Right ventricle myocardium inferior (tissue), 1 donor: ENCODE measurements at places on chromosomes 16 and 17. TPM values are rescaled to one million over a fixed set of nuclear protein-coding genes. Genes with fewer than 3 reads are reported as not detected.

NPIPA5 gene
- 4.2 TPM for total RNA-seq

FMNL1 gene
- 13.7 TPM for total RNA-seq

HS3ST2 gene
- 0.11 TPM for total RNA-seq

TMEM88 gene
- 35.4 TPM for total RNA-seq

KCNH4 gene
- 0.24 TPM for total RNA-seq

TRAPPC2L gene
- total RNA-seq = 58.7 TPM

ZDHHC7 gene
- total RNA-seq = 41.4 TPM

CES3 gene
- 0.78 TPM for total RNA-seq

CALB2 gene
- 1.7 TPM for total RNA-seq

MAP1LC3B gene
- 125 TPM for total RNA-seq

PRCD gene
- total RNA-seq = 3.4 TPM

RANBP10 gene
- 11.1 TPM for total RNA-seq

GLIS2 gene
- total RNA-seq = 16.0 TPM

CCL4L2 gene
- total RNA-seq = not detected

DNA sequence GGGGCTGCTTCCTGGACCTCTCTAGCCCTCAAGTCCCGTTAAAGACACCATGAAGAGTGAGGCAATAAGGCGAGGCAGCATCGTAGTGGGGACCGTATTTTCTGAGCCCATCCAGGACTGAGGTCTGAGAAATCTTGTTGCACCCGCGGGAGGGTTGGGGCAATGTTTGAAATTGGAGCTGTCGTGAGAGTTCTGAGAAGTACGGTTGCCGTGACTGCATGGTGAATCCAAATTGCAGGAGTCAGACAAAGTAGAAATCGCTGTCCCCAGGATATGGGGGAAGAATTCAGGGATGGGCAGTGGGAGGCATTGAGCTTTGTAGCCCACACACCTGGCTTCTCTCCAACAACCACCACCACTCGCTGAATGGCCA, 42.0 kb upstream of the RPL38 start:
- no peak for DNase-seq

DNA sequence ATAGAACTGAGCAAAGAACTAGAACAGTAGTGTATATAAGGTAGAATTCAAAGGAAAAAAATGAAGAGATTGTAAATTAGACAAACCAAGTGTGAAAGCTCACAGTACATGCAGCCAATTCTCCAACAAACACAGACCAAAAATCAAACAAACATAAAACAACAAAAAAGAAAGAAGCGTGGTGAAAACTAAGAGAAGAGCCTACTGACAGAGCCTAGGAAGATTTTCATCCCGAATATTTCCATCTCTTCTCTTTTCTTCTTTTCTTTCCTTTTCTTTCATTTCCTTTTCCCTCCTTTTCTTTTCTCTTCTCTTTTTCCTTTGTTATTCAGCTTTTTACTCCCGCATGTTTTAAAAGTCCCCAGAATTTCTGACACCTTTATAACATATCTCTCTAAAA, 1103.6 kb downstream of the CDH8 start:
- DNase-seq = no peak

DNA sequence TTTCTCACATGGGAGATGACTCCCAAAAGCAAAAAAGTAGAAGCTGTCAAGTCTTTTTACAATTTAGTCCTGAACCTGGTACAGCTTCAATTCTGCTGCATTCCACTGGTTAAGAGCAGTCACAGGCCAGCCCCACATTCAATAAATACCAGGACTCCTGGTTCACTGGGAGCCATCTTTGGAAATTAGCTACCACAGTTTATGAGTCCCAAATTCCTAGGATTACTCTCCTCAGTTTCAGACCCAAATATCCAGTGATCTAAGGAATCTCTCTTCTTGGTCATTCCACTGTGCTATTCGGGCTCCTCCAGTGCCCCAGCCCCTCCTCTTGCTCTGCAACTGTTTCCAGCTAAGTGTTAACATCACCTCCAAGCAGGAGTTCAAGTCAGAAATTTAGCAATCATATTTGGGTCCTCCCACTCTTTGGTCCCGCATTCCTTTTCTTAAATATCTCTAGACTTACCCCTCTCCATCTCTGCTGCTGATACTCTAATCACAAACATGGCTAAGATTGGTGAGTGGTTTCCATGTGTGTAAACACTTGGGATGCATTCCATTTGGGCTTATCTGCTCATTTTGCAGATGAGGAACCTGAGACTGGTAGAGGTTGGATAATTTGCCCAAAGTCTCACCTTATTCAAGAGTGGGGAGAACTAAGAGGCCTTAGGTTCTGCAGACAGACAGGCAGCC, 9.6 kb upstream of the WIPF2 start:
- no peak for DNase-seq

DNA sequence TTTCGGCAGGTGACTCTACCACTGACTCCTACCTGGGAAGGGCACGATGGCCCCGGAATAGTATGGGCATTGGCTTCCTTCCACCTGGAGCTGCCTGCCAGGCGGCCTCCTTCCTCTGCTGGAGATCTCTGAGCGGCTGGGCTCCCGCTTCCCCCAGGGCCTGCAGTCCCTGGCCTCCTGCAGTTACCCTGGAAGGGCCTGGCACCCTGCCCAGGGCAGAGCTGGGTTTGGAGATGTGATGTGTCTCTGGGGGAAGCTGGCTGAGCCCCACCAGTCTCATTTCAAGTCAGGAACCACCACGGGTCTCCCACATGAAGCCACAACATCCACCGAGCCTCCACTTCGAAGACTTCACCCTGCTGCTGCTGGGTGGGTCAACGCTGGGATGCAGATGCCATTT, 97.9 kb downstream of the IRF8 start:
- no peak for DNase-seq

DNA sequence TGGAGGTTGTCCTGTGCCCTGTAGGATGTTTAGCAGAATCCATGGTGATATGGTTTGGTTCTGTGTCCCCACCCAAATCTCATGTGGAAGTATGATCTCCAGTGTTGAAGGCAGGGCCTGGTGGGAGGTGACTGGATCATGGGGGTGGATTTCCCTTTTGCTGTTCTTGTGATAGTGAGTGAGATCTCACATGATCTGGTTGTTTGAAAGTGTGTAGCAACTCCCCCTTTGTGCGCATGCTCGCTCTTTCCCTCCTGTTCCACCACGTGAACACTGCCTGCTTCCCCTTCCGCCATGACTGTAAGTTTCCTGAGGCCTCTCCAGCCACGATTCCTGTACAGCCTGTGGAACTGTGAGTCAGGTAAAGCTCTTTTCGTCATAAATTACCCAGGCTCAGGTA, 61.9 kb downstream of the ARHGAP17 start:
- no peak for DNase-seq

DNA sequence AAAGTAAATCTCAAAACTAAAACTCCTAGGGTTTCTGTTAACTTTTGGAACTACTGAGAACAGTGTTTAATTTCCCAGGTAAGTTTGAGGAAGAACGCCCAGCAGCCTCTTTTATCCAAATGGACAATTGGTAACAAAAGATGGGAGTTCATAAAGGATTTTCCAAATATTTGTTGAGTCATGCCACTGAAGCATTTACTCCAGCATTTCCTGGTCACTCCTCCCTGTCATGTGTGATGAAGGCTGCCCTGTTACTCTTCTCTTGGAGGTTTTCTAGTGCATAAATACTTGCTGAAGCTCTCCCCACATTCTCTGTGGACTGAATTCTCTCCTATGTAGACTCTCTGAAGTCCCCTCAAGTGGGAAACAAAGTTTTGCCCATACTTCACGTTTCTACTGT, 16.5 kb downstream of the ZNF75A start:
- DNase-seq = no peak

DNA sequence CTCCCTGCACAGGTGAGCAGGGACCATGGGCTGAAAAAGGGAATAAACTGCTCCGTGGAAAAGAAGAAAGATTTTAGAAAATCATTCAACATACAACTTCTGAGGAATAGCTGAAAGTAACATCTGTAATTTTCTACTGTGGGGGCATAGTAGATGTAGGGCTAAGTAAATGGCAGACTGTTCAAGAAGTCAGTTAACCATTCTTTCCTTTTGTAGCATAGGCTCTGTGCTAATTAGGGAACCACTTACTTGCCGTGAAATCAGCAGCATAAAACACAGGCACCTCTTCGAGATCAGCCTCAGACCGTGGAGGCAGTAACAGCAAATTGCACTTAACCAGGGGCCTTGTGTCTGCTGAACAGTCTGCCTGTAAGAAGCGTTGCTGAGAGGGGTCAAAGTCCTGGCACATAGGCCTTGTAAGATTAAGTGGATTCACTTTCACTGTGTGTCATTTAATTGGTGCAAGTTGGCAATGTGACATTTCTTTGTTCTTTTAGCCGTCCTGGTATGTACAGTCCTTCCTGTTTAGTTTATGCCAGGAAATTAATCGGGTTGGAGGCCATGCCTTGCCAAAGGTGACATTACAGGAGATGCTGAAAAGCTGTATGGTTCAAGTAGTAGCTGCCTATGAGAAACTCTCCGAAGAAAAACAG, 10.4 kb downstream of the COG1 start:
- DNase-seq = no peak

DNA sequence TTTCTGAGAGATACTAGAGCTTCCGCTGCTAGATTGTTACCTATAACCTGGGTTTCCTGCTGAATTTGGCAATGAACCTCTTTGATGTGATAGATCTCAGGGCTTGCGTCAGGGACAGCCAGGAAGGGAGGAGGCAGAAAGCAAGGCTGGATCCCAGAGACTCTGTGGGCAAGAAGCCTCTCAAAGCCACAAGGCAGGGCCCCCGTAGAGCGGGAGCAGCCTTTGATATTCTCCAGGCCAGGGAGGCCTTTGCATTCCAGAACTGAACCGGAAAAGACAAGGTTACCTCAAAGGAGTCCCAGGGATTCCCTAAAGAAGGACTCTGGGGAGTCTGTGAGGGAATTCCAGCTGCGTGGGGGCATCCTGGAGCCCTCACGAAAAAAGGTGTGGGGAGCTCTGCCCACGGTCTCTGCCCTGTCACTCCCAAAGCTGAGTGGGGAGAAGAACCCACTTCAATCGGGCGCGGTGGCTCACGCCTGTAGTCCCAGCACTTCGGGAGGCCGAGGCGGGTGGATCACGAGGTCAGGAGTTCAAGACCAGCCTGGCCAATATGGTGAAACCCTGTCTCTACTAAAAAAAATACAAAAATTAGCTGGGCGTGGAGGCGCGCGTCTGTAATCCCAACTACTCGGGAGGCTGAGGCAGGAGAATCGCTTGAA, 14.3 kb upstream of the SCIMP start:
- no peak for DNase-seq

DNA sequence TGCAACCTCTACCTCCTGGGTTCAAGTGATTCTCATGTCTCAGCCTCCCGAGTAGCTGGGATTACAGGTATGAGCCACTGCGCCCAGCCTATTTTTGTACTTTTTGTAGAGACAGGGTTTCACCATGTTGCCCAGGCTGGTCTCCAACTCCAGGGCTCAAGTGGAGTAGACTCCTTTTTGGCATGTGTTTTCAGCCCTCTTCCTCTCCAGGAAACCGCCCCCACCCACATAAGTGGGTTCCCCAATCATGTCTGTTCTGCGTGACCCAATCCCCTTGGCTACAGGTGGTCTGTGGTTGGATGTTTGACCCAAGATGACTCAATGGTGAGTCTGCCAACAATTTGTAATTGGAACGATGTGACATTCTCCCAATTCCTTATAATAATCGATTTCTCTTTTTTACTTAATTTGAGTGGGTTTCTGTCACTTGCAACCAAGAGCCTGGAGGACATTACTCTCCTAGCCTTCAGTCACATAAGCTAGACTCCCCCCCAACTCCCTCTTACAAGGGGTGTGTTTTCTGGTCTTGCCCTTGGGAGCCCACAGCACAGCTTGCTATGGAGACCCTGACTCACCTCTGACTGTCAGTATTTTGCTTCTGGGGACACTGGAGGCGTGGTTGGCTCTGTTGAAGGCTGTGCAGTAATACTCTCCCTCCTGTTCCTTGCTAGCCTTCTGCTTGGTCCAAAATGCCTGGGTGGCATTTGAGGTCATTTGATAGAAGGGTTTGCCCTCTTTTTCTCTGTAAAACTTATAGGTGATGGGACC, 34.9 kb downstream of the PECAM1 start:
- DNase-seq = no peak

- no peak for DNase-seq
These were observed 238.8 kb downstream of the MRTFB start for GRCh38 chr16:14309906-14310305.

- DNase-seq = peak; percentile 1
These were observed 185.5 kb downstream of the NTN1 start for GRCh38 chr17:9206741-9207332.

GRCh38 chr16:73021866-73022495, 25.9 kb downstream of the ZFHX3 start:
- no peak for DNase-seq

- no peak for DNase-seq
These were observed 1.1 kb upstream of the DLX3 start for GRCh38 chr17:49996121-49996494.

DNA sequence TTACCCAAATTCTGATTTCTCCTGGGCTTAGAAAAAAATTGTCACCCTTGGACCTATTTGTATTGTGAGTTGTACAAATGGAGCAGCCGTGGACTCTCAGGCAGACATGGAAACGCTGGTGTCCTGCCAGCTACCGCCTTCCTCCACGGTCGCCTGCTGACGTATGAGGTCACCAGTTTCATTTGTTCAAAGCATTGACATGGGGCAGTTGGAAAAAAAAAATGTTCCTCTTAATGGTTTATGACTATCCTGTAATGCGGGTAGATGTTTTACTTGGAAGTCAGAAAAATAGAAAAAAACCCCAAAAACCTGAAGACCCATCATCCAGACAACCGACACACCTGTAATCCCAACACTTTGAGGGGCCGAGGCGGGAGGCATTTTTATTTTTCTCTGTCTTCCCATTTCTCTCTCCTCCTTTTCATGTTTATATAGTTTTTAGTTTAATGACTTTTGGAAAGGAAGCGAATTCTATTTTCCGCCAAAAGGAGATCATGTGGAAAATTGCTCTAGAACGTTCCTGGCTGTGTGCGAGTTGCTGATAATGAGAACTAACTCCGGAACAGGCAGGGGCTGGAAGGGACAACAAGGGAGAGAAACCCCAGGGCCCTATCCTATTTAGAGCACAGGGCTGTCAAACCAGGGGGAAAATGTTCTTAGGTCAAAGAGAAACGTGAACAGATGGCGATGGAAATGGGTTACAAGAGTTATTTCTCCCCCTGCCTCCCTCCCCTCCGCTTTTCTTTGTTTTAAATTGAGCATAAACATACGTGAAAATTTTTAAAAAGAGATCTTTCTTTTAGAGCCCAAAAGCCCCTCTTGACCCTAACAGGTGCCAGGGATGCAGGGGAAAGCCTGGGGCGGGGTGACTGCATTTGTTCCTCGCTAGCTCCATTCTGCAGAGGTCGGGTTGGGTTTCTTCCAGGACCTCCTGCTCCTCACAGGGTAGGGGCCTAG, 13.7 kb downstream of the DNAH17 start:
- no peak for DNase-seq

DNA sequence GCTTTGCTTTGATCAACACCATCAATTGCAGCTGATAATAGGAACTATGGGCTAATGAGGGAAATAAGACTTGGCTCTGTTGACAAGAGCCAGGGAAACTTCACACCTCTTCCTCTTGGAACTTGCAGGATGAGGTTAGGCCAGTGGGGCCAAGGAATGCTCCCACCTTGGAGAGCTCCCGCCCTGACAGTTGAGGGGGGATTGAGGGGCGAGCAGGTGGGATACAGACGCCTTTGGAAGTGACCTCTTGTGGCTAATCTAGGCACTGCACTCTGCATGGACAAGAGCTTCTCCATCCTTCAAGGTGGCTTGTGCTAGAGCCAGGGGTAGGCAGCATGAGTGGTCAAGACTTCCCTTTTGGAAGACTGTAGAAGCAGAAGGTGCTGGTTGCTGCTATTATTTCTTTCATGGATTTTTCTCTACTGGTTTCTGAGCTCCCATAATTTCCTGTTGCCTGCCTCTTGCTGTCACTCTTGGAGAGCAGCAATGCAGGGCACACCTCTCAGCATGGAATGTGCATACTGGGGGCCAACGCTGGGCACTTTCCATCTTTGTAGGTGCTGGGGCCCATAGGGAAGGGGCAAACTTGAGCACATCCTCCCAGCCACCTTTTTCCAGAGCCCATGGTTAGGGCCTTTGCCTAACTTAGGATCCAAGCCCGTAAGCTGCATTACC, 2.3 kb upstream of the PHF12 start:
- no peak for DNase-seq
